ENCODE measurements at places on chromosomes 2 and 18.

DNA sequence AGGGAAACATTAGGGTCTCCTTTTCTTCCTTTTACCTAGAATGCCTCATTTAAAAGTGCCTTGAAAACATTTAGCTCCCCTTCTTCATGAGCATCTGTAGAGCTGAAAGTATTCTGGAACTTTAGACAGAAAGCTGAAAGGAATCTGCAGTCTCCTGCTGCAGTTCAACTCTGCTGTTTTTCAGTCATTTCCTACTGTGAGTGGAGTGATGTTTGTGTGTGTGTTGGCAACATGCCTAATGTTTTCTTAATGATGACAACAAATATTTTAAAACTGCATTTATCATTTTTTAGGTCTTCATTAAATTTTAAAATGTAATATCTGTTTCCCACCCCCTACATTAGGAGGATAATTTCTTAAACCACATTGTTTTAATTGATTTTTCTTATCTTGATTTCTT lies 66.6 kb downstream of the TWSG1 start:
- no peak for DNase-seq

DNA sequence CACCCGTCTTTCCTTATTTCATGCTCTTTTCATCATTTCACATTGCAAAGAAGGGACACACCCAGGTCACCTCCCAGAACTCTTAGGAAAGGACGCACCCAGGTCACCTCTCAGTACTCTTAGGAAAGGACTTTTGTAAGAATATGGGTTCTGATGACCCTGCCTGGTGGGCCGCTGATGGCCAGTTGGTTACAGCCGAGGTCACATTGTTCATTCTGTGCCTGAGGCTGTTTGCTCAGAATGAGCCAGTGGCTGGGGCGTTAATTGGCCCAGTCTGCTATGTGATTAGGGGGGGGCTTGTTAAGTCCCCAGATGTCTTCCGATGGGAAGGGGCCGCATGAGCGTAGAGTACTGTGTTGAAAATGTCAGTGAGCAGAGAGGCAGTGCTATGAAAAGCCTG lies 9.4 kb downstream of the MLPH start:
- DNase-seq, result no peak

DNA sequence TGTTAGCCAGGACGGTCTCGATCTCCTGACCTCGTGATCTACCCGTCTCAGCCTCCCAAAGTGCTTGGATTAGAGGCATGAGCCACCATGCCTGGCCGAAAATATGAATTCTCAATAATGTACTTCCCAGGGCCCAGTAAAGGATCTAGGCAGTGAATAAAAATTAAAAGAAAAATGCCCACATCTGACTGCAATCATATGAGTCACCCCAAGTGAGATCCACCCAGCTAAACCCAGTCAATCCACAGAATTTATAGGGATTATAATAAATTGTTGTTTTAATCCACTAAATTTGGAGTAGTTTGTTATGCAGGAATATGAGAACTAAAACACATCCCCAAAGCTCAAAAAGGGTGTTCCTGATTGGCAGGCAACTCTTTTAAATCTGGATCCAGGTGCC lies 93.5 kb upstream of the STK39 start:
- DNase-seq, result no peak

DNA sequence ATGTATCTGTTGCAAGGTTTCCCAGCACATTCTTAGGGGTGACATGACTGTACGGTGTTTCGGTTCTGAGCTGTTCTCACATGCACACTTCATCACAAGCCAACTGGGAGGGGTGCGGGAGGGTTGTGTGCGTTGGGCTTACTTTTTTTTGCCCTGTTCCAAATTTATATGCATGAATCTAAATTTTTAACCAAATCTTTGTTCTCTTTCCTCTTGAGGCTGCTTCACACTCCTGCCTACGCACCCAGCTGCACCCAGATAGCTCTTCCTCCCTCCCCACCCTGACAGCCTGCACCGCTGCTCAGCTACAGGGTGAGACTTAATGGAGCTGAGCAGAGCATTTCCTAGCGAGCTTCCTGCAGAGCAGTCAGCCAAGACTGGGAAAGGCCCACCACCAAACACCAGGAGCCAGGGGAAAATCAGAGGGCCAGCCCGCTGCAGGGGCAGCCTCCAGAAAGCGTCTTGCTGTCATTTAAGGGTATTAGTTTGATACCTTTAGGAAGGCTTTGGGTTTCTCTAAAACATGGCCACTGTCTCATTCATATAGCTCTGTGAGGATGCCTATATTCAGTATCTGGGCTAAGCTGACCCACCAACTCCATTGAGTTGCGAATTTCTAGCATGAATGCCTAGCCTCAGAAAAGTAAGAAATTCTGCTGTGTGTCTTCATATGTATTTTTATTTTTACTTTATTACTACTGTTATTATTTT lies 84.5 kb downstream of the POU3F3 start:
- no peak for DNase-seq

DNA sequence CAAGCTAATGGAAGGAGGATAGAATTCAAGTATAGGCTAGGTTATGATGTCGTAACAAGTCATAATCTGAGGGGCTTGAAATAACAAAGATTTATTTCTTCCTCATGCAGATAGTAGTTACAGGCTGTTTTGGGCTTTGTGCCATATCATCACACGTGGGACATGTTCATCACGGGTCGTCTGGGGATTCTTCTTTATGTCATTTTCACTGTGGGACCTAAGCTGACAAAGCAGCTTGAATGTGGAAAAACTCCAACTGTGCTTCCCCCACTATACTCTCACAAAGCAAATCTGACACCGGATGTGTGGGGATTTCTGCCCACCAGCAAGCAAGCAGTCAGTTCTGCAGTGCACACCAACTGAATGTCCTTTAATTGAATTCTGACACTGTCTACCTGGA lies 124.8 kb downstream of the LTBP1 start:
- DNase-seq, result no peak

DNA sequence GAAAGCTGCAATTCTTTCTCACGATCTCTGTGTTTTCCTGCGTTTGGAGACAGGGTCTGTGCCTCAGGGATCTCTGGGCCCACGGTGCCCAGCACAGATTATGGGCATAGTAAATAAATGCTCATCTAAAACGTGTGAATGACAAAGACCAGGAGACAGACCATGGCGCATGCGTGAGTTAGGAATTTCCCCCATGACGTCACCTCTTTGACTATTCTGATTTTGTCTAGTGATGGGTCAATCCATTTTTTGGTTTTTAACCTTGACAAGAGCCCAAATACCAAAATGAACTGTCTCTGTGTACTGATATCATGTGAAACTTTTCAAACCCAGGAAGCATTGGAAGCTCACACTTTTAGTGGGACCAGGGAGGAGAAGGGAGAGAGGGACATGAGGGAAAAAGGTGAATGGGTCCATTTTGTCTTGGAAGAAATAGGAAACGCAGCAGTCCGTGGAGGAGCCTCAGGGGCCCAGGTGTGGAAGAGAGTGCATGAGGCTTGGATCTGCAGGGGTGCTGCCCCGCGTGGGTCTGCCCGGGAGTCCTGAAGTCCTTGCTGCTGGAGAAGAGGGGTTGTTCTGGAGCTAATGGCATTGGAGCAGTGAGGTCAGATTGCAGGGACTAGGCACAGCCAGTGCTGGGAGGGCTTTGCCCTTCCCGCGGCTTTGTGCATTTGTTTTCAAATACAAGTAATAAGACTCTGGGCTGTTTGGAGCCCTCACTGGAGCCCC lies 172.2 kb downstream of the ASB1 start:
- DNase-seq, result no peak

GRCh38 chr2:56449449-56449860 lies 265.7 kb downstream of the CCDC85A start:
- no peak for DNase-seq

DNA sequence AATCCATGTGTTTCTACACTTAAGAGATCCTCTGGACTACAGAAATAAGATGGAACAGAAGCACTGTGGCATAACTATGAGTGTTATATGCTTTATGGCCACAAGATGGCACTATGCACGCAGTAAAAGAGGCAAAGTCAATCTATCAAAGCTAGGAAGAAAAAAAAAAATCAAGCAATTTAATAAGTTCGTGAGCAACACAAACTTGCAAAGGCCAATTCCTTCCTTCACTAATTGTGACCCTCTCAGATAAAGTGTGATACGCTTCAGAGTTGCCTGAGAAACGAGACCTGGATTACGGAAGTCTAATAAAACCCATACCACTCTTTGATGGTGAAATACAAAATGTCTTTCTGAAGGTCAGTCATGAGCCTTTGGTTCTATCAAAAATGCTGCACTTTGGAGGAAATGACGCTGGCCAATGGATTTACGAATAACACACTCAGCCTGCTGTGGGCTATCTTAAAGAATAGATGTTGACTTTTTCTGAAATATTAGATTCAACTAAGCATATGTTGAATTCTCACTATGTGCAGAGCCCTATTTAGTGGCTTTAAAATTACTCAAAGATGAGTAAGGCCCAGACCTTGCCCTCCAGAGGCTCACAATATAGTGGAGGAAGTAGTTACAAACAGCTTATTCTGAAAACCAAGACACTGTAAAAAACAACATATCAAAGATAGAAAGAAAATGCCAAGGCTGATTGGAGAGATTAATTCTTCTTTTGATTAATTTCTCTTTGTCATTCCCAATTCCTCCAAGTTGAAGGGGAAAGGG lies 35.5 kb upstream of the TTR start:
- no peak for DNase-seq

- DNase-seq, result no peak
Measured at GRCh38 chr2:166091439-166091838, 36.4 kb downstream of the SCN1A start.

DNA sequence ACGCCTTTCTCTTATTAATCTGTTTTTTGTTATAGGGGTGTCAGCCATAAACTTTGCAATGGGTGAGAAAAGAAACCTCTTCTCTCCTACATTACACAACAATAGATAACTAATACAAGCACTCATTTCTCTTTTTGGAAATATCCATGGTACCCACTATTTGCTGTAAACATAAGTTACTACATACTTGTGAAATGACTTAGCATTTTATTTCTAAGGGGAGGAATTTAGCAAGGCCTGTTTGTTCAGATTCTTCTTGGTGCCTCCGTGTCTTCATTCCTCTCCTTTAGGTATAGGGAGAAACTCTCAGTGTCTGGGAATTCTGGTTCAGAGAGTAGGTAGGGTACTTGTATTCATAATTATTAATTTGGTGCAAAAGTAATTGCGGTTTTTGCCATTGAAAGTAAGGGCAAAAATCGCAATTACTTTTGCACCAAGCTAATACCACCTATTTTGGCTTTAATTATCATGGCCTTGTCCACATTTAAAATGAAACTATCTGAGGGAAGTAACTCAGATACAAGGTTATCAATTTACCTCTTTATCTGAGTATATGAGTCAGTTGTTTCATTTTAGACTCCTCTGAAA lies 134.8 kb downstream of the MREG start:
- DNase-seq, result no peak

DNA sequence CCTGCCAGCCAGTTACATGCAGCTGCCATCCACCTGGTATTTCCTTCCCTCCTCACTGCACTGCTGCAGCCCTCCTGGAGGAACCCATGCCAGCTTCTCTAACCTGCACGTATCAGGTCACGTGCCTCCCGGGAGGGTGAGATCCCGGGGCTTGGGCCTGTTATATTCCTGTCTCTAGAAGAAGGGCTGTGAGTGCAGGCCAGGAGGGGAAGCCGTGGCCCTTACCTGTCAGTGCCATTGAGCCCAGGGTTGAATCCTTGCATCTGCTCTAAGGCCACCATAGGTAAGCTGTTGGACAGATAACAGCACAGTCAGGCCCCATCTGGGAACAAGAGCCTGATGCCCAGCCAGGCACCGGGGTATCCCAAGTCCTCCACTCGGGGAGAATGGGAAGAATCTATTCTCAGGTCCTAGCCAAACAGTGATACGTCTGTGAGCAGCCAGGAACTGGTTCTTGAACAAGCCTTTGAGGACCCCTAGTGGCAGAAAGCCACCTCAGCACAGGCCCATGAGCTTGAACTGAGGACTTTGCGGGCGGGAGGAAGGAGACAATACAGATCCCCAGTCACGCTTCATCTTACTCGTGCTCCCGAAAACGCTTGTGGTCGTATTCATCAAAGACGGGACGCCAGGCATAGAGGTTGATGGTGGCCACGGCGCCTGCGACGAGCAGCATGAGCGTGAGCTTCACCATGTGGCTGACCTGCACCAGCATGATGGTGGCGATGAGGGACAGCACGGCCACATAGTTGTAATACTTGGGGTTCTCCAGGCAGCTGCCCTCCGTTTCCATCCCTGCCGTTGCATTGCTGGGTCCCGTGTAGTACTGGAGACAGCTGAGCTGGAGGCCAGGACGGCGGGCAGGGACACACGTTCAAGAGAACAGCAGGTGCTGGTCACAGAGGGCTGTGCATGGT lies 34.4 kb downstream of the CENPO start:
- DNase-seq, result peak; percentile 34

- DNase-seq, result no peak
Measured at GRCh38 chr2:128565441-128565840, 246.8 kb upstream of the HS6ST1 start.

- DNase-seq, result no peak
Measured at GRCh38 chr2:230542751-230543150, 126.8 kb downstream of the SP100 start.

GRCh38 chr18:2154278-2154677 lies 417.0 kb downstream of the METTL4 start:
- DNase-seq, result no peak

DNA sequence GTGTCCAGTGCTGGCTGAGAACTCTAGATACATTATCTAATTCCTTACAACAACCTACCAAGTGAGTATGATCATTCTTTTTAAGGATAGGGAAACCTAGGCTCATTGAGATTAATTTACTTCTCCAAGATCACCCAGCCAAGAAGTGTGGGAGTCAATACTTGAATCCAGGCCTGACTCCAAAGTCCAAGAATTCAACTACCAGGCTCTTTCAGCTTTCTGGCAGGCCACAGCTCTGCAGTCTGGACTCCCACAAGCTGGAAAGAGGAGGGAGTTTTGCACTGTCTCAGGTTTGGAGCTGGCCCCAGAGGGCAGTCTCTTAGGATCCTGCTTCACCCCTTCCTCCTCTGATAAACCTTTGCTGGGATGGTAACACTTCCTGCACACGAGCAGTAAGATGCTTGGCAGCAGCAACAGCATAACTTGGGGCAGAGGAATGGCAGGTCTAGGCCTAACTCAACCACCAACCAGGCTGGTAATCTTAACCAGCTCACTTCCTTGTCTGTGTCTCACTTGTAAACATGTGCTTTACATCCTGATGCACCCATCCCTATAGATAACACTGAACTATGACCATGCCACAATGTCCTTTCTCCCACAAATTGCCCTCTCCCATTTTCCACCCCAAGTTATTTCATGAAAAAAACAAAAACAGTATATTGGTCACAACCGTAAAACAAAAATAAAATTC lies 111.1 kb upstream of the ACAA2 start:
- no peak for DNase-seq

GRCh38 chr2:9737053-9737875 lies 106.0 kb upstream of the TAF1B start:
- no peak for DNase-seq

GRCh38 chr2:104432991-104433390 lies 420.9 kb upstream of the POU3F3 start:
- no peak for DNase-seq

All from activated CD8-positive, alpha-beta memory T cell treated with anti-CD3 and anti-CD28 coated beads for 48 hours (primary cell).